ENCODE measurements at places on chromosomes 3 and 15.

- DNase-seq: no peak
Observed at GRCh38 chr3:183895296-183895695, 10.6 kb upstream of the PARL start.

- peak; percentile 45 for DNase-seq
Observed at GRCh38 chr15:67433495-67434099, 87.3 kb upstream of the C15orf61 start.

DNA sequence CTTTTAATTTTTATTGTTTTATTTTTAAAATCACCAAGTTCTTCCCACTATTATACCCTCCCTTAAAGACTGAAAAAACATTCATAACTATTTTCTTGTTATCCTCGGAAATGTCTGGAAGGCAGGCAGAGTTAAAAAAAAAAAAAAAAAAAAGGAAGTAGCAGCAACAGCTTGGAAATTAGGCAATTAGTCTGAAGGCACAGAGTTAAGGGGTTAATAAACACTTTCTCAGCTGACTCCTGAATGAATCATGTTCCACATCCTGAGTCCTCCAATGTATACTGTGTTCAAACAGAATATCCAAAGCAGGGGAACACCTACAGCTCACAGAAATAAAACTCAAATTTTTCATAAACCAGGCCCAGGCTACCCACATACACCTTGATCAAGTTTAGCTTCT is 5.8 kb downstream of the HEXA start:
- no peak for DNase-seq

GRCh38 chr3:106206146-106206545 is 337.3 kb upstream of the CBLB start:
- no peak for DNase-seq

DNA sequence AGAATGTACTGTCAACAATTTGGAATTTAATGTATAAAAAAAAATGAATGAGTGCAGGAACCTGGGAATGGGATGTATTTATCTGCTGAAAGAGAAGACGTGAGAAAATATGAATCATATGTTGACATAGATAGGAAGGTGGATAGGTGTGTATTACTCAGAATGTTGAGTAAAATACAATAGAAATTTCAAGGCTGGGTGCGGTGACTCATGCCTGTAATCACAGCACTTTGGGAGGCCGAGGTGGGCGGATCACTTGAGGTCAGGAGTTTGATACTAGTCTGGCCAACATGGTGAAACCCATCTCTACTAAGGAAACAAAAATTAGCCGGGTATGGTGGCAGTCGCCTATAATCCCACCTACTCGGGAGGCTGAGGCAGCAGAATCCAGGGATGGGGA is 202.8 kb downstream of the CADM2 start:
- no peak for DNase-seq

DNA sequence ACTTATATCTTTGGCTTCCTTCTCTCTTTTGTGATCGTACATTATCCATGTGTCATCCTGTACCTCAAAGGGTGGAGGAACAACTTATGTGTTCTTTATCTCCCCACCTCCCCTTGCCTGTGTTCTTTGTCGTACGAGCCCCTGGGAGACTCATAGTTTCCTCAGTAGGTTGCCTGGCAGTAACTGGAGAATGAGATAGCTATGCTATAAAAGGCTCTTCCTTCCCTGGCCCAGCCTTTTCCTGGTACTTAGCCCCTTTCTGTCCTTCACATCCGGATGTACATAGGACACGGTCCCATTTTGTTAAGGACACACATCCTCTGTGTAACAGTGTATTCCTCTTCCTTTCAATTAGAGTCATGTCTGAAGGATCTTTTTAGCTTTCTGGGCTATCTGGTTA is 32.1 kb downstream of the PLCL2 start:
- no peak for DNase-seq

DNA sequence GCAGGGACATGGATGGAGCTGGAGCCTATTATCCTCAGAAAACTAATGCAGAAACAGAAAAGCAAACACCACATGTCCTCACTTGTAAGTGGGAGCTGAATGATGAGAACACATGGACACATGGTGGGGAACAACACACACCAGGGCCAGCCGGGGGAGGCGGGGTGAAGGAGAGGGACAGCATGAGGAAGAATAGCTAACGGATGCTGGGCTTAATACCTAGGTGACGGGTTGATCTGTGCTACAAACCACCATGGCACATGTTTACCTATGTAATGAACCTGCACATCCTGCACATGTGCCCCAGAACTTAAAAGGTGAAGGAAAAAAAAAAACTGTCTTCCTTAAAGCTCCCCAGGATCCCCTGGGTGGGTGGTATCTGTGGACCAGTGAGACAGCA is 87.1 kb downstream of the ADAMTS17 start:
- no peak for DNase-seq

- DNase-seq: no peak
Observed at GRCh38 chr3:165839296-165840076, 2.3 kb upstream of the BCHE start.

DNA sequence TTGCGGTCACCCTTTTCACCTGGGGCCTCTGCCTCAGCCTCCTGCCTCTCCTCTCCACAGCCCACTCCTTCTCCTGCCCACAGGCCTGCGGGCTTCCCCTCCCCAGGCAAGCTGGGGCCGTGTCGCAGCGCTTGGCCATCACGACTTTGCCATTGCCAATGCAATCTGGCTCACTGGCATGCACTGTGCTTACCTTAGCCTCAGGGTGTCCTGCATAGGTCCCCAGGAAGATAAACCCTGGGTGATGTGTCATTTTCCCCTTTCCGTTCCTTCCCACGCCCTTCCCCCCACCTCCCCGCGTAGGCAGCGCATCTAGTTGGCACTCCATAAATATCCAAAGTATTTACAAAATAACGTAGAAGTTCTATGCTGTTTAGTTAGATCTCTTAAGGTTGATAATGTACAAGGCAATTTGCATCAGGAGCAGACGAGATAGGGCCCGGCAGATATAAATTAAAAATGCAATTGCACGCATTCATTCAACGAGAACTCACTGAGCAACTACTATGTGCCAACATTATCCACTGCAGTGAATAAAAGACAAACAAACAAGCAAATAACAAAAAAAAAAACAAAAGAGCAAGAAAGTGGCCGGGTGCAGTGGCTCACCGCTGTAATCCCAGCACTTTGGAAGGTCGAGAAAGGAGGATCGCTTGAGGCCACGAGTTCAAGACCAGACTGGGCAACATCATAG is 973 bp upstream of the COPG1 start:
- DNase-seq: no peak

DNA sequence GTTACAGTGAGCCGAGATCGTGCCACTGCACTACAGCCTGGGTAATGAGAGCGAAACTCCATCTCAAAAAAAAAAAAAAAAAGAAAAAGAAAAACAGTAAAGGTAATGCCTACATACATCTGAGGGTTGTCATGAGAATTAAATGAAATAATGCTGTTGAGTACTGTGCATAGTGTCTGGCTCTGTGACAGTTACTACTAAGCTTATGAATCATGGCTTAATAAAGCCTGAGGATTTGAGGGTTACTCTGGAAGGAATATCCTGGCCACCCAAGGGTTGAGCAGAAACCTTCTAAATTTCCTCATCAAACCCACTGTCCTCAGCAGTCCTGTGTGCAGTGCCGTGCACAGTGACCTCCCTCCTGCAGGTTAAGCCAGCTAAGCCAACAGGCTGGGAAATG is 26.8 kb upstream of the ELP6 start:
- no peak for DNase-seq

GRCh38 chr3:36904641-36905040 is 40.2 kb downstream of the TRANK1 start:
- DNase-seq: peak; percentile 23

- DNase-seq: no peak
Observed at GRCh38 chr3:158859362-158859761, 57.5 kb downstream of the MFSD1 start.

- DNase-seq: no peak
Observed at GRCh38 chr15:90915808-90916440, 12.8 kb downstream of the MAN2A2 start.

DNA sequence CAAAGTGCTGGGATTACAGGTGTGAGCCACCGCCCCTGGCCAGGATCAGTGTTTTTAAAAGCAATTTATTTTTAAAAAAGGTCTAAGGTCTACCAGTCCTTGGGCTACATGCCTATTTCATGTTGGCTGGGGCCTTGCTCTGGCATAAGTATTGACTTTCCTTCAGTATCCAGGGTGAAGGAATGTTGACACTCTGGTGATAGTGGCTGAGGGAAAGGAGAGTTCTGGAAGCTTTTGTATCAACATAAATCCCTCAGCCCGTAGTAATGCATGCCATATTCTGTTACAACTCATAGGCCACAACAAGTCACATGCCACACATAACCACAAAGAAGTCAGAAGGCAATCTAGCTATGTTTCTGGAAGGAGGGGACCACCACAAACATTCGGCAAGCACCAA is 273.9 kb downstream of the ROBO2 start:
- no peak for DNase-seq

GRCh38 chr3:59321881-59322540 is 272.2 kb upstream of the CFAP20DC start:
- no peak for DNase-seq

- no peak for DNase-seq
Observed at GRCh38 chr3:75248974-75249373, 415.2 kb upstream of the FRG2C start.

DNA sequence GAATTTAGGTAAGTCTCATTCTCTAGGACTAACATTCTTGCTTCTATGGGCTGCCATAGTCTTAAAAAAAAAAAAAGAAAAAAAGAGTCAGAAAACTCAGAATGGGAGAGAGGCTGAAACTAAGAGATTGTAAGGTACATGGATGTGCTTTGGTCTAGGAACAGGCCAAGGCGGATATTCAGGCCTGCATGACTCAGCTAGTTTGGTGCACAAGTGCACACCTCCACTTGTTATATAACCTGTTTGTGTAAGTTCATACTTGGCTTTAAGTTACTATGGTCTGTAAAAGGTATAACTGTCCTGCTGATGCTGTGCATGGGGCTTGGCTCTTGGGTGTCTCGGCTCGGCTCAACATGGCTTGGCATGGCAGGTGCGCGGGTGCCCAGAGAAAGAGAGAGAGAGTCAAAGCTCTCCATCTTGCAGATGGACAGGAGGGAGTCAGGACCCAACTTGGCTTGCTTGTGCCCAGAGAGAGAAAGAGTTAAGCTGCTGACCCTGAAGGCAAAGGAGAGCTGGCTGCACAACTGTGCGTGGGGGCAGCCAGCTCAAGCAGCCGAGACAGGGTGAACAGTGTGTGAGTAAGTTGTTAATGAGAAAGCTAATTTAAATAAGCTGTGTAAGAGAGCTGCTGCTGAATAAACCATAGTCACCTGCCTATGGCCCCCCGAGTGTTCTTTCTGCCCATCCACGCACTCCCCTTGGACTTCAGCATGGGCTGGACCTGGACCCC is 31.4 kb upstream of the CHRNB4 start:
- no peak for DNase-seq

GRCh38 chr3:165748094-165748493 is 89.1 kb downstream of the BCHE start:
- DNase-seq: no peak

DNA sequence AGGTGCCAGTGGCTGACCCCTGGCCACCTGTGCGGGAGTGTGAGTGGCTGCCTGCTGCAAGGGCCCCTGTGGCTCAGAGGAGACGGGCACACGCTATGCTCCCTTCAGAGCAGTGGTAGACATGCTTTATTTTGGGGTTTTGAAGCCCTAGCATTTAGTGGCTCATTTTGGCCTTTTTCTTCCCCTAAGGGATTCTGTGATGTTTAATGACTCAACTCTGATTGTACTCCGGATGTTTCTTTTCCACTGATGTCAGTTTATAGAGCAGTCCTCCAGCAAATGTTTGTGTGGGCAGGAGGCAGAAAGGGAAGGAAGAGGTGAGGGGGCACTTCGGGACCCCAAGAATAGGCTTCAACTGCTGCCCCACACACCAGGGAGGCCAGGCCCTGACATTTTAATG is 288.9 kb upstream of the C2CD4B start:
- DNase-seq: no peak

GRCh38 chr3:10716964-10717363 is 99.1 kb upstream of the SLC6A11 start:
- DNase-seq: no peak

GRCh38 chr3:118447339-118447738 is 587.3 kb downstream of the IGSF11 start:
- DNase-seq: no peak

DNA sequence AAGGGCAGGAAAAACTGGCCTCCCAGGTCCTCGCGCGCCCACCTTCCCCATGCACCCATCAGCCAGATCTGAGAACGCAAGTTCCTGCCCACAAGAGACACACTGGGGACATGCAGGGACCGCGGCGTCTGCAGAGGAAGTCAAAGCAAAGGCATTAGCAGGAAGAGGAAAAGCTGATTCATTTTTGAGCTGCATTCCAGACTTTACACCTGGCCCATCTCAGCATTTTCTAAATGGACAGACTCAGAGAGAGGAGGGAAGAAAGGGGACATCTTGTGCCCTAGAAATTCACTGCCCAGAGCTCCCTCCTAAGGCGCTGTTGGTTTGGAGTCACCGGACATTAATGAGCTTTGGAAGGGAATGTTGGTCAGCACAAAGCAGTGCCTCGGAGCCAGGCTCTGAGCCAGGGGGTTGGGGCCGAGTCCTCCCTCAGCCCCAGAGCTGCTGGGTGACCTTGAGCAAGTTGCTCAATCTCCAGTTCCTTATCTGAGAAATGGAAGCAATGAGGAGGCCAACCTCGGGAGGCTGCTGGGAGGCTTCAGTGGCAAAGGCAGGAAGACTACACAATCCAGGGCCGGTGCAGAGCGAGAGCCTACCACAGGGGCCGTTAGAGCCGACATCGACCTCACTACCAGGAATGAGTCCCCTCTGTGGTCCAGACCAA is 150.5 kb upstream of the IQSEC1 start:
- no peak for DNase-seq

GRCh38 chr3:139671863-139672646 is 5.7 kb downstream of the NMNAT3 start:
- no peak for DNase-seq

DNA sequence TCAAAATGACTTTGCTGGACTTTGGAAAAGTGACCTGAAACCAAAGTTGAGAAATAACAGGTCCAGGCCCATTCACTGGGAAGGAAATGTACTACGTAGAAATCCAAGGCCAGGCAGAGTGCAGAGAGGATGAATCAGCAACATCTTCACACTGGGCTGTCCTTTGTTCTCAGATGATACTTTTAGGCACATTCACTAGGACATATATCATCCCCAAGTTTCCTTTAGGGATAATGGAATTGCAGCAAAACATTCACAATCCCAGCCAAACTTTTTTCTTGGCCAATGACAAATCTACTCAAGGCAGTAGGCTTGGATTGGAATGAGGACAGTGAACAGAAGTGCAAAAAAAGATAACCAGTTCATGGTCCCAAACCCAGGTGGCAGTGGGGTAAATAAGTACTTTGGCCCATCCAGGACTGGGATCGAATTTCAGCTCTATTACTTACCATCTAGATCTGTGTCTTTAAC is 75.1 kb downstream of the CLDN11 start:
- no peak for DNase-seq

DNA sequence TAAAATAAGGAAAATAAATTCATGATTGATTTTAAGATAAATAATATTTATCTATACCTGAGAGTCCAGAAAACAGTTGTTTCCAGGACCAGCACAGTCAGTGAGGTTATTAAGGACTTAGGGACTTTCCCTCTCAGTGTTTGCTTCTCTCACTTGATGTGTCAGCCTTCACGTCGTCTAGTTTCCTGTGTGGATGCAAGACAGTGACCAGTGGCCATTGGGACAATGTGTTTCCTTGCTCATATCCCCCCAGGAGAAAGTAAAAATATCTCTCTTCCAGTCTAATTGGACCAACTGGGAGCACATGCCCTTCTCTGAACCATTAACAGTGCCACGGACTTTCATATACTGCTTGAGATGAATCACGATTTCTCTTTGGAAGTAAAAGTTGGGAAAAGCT is 157.8 kb upstream of the CTNNB1 start:
- no peak for DNase-seq

All from iPS DF 19.7 (cell line).